B cell (primary cell): ENCODE measurements at places on chromosomes 12 and 14. TPM values are rescaled to one million over a fixed set of nuclear protein-coding genes. Genes with fewer than 3 reads are reported as not detected.

DNA sequence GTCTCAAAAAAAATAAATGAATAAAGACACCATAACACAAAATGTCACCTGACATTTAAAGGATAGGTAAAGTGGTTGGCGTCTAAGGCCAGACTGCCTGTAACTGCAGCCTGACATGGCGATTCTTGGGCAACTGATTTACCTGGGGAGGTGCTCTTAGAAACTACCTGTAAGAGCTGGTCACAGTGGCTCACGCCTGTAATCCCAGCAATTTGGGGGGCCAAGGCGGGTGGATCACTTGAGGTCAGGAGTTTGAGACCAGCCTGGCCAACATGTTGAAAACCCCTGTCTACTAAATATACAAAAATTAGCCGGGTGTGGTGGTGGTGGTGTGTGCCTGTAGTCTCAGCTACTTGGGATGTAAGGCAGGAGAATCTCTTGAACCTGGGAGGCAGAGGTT lies 8.4 kb downstream of the RPL6 start:
- H3K4me3 ChIP-seq: no peak overlapping the region
- H3K27ac ChIP-seq: no peak overlapping the region
- no peaks in the 10 kb centered on the region for H3K27me3 ChIP-seq
- no peak for DNase-seq
- no peaks in the 10 kb centered on the region for H3K4me1 ChIP-seq

DNA sequence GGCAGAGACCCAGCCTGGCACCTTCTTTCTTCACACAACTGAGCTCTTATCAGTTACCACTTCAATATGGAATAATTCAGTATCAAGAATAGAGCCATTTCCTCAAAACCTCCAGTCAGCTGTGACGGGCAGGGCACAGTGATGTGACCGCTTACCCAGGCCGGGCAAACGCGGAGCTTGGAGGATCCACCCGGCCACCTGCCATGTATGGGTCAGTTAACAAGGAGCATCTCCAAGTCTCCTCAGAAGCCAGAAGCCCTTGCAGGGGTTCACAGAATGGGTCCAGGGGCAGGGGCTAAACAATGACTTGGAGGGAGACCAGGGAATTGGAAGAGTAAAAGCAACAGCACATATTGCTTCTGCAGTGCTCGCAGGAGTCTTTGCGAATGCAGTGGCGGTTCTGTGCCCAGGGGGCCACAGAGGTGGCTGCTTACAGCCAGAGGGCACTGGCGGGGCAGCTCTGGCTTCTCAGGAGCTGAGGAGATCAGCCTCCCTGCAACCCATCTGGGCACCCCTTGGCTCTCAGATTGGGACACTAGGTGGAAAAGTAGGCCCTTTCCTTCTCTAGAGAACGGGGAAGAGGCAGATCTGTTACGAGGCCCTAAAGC lies 162.3 kb downstream of the CALM1 start:
- H3K36me3 ChIP-seq: no peaks in the 10 kb centered on the region
- no peak overlapping the region for H3K4me3 ChIP-seq
- no peak overlapping the region for H3K27ac ChIP-seq
- no peaks in the 10 kb centered on the region for H3K27me3 ChIP-seq

GRCh38 chr14:102201776-102202175 lies 62.1 kb downstream of the WDR20 start:
- no peak overlapping the region for H3K4me3 ChIP-seq
- DNase-seq: no peak
- H3K36me3 ChIP-seq: peaks cover 6% of the 10 kb centered on the region
- H3K27ac ChIP-seq: no peak overlapping the region
- no peaks in the 10 kb centered on the region for H3K4me1 ChIP-seq

IRAK3 gene
- total RNA-seq: 3.9 and 4.2 TPM in 2 replicates

TCL1B gene
- 5.5 and 5.7 TPM in 2 replicates for total RNA-seq

DNA sequence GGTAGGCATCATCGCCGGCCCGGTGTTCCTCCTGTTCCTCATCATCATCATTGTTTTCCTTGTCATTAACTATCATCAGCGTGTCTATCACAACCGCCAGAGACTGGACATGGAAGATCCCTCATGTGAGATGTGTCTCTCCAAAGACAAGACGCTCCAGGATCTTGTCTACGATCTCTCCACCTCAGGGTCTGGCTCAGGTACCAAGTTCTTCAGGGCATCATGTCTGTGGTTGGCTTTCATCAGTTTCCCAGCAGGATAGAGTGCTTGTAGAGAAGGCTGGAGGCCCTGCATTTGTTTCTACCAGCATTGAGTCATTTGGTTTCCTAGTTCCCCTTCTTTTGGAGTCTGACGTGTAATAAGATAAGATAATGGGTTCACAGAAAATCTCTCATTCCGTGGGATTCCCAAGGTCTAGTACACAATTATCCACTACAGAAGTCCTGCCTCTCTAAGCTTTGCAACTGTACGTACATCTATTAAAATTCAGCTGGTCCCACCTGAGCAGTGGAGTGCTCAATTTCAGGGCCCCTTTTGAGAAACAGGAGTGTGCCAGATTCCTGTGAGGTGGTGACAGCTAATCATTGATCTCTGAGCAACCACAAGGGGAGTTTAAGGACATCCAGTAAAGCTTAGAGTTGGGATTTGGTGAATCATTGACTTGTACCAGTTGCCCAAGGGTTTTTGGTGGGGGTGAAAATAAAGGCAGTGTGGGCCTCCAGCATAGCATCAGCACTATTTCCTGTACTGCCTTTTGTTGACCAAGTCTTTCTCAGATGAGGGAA lies 25.1 kb downstream of the ACVR1B start:
- no peak overlapping the region for H3K27ac ChIP-seq
- no peaks in the 10 kb centered on the region for H3K27me3 ChIP-seq
- H3K4me1 ChIP-seq: peaks cover 33% of the 10 kb centered on the region
- DNase-seq: no peak
- no peak overlapping the region for H3K4me3 ChIP-seq

DNA sequence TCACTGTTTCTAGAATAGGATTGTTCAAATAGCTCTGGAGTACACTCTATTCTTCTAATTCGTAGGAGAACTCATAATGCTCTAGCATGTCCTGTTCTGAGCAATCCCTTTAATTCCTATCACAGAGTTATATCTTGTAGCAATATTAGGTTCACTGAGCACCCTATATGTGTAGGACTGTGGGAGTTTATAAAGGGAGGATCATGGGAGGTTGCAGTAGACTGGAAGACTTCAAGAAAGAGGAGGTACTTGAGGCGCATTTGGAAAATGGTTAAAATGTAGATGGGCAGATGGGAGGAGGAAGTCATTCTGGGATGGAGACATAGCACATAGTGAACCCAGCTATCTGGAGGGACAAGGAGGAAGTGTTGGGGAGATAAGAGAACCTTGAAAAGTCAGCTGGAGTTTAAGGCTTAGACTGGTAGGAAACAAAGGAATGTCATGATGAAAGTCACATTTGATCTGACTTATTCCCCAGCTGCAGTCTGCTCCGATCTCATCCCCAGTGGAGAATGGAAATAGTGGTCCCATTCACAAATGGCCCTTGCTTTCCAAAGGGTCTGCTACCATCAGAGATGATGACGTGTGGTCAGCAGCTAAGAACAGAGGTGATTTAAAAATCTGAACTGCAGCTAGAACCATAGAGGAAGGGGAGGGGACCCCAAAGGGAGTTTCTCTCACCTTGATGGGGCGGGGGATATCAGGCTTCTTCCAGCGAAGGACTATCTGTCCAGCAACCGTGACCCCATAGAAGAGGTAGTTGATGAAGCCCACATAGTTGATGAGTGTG lies 10.1 kb upstream of the CEBPE start:
- H3K27ac ChIP-seq: no peak overlapping the region
- no peaks in the 10 kb centered on the region for H3K27me3 ChIP-seq
- H3K4me1 ChIP-seq: peaks cover 7% of the 10 kb centered on the region

DNA sequence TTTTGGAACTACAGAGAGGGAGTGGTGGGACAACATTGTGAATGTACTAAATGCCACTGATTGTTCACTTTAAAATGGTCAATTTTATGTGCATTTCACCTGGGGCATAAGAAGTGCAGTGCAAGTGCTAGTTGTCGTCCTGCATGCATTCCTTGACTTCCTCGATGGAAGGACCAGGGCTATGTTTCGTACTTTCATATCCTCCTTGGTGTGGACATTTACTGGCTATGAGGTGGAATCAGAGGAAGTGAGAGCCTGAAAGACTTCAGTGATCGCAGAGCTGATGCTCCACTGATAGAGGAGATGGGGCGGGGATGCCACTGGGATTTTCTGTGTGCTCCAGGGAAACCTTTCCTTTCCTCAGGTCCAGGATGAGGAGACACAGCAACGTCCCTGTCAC lies 54.1 kb upstream of the DDX11 start:
- H3K27me3 ChIP-seq: no peaks in the 10 kb centered on the region
- no peaks in the 10 kb centered on the region for H3K4me1 ChIP-seq
- H3K36me3 ChIP-seq: no peaks in the 10 kb centered on the region
- H3K4me3 ChIP-seq: no peak overlapping the region

OTOGL gene
- not detected in 2 replicates for total RNA-seq

PRPH gene
- total RNA-seq: not detected in 2 replicates

GRCh38 chr12:67355428-67356379 lies 86.5 kb downstream of the CAND1 start:
- H3K4me1 ChIP-seq: peaks cover 3% of the 10 kb centered on the region
- no peak overlapping the region for H3K4me3 ChIP-seq
- DNase-seq: peak; percentile 74

DLST gene
- total RNA-seq: 89.5 and 100 TPM in 2 replicates

DNA sequence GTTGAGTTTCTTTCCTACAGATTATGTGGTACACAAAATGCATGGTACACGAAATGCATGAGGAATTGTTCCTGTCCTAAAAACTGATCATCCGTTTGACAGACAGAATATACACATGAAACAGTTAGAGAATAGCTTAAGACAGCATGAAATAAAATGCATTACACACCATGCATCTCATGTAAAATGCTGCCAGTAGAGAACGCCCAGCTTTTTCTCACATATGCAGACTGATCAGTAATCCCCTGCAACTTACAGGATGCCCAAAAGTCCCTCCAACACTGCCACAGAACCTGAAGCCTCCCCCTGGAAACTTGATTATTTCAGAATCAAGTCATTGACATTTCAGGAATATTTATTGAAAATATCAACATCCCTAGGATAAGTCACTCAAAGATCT lies 24.0 kb downstream of the IFNG start:
- no peaks in the 10 kb centered on the region for H3K36me3 ChIP-seq
- H3K4me1 ChIP-seq: no peaks in the 10 kb centered on the region
- no peak for DNase-seq
- H3K27ac ChIP-seq: no peak overlapping the region
- no peaks in the 10 kb centered on the region for H3K27me3 ChIP-seq
- no peak overlapping the region for H3K4me3 ChIP-seq

DNA sequence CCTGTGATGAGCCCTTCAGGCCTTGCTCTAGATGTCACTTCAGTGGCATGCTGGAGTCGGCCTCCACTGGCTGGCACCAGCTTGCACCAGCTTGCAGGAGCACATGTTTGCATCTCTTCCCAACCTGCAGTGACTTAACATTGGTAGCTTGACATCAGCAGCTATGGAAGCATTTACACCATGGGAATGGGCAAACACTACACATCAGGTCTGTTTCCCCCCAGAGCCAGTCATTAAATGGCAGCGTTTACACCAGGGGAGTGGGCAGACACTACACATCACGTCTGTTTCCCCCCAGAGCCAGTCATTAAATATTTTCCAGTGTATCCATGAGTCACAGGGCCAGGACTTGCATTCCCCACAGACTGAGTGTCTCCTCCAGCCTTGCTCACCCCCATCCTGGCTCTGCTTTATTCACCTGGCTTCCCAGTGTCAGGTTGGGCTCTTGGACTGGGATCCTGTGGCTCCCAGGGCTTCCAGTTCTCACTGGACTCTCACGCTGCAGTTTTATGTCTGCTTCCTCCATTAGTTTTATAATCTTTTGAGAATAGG lies 51.6 kb upstream of the VRK1 start:
- H3K27ac ChIP-seq: no peak overlapping the region
- H3K36me3 ChIP-seq: no peaks in the 10 kb centered on the region
- no peak overlapping the region for H3K4me3 ChIP-seq
- no peaks in the 10 kb centered on the region for H3K27me3 ChIP-seq

GRCh38 chr12:93624595-93625294 lies 52.3 kb downstream of the SOCS2 start:
- DNase-seq: no peak
- H3K4me3 ChIP-seq: no peak overlapping the region
- H3K36me3 ChIP-seq: no peaks in the 10 kb centered on the region

DNA sequence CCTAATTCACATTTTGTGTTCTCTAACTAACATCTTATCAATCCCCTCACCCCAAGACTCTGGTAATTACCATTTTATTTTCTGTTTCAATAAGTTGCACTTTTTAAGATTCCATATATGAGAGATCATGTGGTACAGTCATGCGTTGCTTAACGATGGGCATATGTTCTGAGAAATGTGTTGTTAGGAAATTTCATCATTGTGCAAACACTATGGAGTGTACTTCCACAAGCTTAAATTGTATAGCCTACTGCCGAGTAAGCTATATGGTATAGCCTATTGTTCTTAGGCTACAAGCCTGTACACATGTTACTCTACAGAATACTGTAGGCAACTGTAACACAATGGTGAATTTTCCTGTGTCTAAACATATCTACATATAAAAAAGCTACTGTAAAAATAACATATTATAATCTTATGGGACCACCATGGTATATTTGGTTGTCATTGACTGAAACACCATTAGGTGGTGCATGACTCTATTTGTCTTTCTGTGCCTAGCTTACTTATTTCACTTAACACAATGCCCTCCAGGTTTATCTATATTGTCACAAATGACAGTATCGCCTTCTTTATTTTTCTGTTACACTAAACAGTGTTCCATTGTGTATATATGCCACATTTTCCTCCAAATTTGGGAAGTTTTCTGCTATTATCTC lies 473.4 kb upstream of the LMO3 start:
- no peak for DNase-seq
- no peaks in the 10 kb centered on the region for H3K27me3 ChIP-seq
- no peak overlapping the region for H3K4me3 ChIP-seq
- H3K4me1 ChIP-seq: no peaks in the 10 kb centered on the region
- no peaks in the 10 kb centered on the region for H3K36me3 ChIP-seq

DNA sequence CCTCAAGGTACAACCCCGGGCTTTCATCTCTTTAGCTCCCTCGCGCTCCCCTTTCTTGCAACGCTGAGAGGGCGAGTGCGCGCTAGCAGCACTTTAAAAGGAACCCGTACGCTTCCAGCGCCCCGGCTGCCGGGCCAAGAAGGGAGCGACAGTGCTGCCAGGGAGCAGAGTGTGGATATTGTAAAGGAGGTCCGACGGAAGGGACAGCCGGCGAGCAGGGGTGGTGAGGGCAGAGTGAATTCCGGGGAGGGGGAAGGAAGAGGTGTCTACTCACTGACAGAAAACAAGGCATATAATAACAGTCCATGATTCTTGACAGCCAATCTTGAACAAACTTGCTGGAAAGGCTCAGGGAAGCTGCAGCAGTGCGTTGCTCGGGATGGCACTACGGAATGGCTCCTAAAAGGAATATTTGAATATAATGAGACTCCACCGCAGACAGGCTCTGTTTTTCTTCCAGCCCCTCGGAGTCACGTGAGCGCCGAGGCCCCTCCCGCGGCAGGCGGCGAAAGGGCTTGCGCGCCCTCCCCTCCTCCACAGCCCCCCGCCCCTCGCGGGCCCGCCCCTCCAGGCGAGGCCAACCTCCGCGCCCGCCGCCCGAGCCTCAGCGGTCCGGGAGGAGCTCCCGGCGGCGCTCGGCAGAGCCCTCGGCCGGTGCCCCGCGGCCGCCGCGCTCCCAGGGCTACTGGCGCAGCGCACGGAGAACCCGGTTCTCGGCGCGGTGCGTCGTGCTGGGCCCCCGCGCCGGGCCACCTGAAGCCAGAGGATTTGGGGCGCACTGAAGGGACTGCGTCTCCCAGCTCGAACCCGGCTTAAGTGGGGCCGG lies 3.4 kb downstream of the BMP4 start:
- H3K27ac ChIP-seq: no peak overlapping the region
- H3K4me1 ChIP-seq: peaks cover 38% of the 10 kb centered on the region
- peak; percentile 11 for DNase-seq
- no peaks in the 10 kb centered on the region for H3K36me3 ChIP-seq

- no peak for DNase-seq
- H3K27me3 ChIP-seq: peaks cover 4% of the 10 kb centered on the region
- H3K4me3 ChIP-seq: no peak overlapping the region
- no peaks in the 10 kb centered on the region for H3K4me1 ChIP-seq
Observed at GRCh38 chr14:63245893-63246292, 41.6 kb downstream of the RHOJ start.
